ENCODE measurements at places on chromosomes 2 and 18.

GRCh38 chr18:23357996-23358594, 95.0 kb upstream of the RIOK3 start:
- no peak for DNase-seq

DNA sequence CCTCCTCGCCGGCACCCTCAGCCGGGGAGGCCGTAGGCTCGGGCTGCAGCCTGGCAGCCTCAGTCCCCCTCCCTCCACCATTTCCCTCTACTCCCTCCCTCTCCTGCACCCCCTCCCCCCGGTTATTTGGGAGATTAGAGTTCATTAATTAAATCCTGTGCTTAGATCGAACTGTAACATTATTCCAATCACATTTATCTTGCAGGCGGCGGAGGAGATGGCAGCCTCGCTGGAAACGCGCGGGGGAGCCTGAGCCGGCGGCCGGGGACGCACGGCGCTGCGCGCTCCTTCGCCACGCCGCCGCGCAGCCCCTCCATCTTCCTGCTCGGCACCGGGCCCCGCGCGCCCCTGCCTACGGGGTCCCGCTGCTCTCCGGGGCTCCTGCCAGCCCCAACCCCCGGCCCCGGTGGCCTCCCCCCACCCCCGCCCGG, at the start of gene ST8SIA3:
TSS of gene ST8SIA3 (plus strand) at position 287 of the 431 bp plus-strand sequence. CDS start 290 bp downstream, outside the sequence.
- DNase-seq, result no peak

- no peak for DNase-seq
Measured at GRCh38 chr2:142863485-142863961, 13.9 kb upstream of the KYNU start.

- no peak for DNase-seq
Measured at GRCh38 chr2:634041-634440, 43.2 kb downstream of the TMEM18 start.

DNA sequence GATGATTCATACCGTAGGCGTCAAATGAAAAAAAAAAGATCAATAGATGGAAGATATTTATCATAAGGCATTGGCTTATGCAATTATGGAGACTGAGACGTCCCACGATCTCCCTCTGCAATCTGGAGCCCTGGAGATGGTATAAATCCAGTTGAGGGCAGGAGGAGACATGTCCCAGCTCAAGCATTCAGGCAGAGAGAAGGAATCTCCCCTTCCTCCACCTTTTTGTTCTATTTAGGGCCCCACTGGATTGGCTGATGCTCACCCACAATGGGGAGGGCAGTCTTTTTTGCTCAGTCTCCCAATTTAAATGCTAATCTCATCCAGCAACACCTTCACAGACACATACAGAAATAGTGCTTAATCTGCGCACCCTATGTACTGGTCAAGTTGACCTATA, 18.0 kb upstream of the OLA1 start:
- no peak for DNase-seq

GRCh38 chr18:59561612-59562011, 135.6 kb downstream of the CCBE1 start:
- no peak for DNase-seq

DNA sequence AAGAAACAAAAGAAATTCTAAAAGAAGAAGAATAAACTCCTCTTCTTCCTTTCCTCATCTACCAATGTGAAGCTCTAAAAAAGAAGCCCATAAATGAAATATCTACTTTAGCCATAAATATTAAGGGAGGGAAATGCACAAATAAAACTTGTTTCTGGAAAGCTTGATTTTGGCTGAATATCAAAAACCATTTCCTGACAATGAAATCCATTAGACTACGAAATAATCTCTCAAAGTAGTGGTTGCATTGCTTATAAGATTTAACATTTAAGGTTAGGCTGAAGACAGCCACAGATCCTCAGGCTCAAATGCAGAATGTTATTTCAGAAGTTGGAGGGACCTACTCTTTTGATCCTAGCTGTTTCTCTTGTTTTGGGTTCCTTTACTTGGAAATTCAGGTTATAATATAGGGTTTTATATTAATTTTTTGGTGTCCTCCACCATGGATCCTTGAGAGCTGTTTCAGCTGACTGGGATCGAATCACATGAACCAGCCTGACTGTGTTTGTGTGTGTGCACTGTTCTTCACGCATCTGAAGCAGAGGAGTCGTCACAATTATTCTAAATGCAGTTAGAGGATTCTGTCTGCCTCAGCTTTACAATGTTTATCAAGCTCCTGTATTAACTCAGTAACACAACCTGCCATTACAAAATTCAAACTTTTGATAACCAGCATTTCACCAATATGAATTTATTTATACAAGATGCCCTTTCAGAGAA, 474.8 kb downstream of the ARHGAP15 start:
- no peak for DNase-seq

GRCh38 chr2:37837628-37838328, 87.3 kb upstream of the RMDN2 start:
- DNase-seq, result no peak
